ENCODE measurements at places on chromosomes 3 and 15.

DNA sequence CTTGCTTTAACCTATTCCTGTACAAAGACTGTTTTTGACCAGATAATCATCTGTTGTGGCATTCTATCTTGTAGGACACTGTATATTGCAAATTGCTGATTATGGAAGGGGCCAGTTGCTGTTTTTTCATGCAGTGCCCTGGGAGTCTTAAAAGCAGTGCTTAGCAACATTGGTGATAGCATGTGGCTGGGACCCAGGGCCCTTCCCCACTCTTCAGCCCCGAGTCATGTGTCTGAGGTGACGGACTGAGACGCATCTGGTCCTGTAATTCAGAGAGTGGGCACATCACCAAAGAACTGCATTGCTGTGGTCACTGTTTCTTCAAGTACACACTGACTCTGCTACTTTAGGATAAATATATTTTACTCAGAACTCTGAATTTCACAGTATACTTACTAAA lies 63.4 kb downstream of the SNRK start:
- DNase-seq: no peak

- DNase-seq: no peak
Observed at GRCh38 chr3:56197259-56197965, 270.9 kb downstream of the ERC2 start.

DNA sequence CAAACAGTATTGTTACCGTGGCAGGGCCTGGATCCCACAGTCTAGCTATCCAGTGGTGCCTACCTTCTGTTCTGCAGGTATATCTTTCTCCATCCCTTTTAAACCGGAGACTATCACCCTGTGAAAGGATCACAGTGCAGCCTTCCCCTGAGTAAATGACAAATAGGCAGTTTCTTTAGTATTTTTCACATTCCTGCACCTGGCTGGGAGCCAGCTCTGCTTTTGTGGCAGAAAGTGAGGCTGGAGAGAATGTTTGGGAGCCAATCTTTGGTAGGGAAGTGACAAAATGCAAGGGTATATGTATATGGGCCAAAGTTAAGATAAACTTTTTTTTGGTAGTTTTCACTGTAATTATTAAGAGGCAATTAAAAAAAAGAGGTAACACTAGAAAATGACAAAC lies 54.8 kb downstream of the ARHGEF26 start:
- DNase-seq: no peak

- no peak for DNase-seq
Observed at GRCh38 chr3:100128565-100128964, 14.3 kb upstream of the FILIP1L start.

- no peak for DNase-seq
Observed at GRCh38 chr3:197000211-197000610, 29.4 kb downstream of the MELTF start.

DNA sequence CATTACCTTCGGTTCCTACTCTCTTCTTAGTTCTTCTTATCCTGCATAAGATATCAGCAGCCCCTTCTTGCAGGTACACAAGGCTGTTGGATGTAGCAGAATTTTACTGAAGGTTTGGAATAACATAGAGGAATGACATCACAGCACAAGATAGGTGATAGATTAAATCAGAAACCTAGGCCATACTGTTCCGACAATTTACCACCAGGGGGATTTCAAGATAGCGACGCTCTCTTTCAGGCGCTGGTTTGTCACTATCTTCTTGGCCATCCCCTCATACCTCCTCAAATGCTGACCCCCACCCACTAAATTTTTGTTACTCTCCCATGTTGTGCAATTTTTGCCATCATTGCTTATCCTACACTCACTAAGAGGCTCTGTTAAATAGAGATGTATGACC lies 3.5 kb downstream of the SIDT1 start:
- no peak for DNase-seq

DNA sequence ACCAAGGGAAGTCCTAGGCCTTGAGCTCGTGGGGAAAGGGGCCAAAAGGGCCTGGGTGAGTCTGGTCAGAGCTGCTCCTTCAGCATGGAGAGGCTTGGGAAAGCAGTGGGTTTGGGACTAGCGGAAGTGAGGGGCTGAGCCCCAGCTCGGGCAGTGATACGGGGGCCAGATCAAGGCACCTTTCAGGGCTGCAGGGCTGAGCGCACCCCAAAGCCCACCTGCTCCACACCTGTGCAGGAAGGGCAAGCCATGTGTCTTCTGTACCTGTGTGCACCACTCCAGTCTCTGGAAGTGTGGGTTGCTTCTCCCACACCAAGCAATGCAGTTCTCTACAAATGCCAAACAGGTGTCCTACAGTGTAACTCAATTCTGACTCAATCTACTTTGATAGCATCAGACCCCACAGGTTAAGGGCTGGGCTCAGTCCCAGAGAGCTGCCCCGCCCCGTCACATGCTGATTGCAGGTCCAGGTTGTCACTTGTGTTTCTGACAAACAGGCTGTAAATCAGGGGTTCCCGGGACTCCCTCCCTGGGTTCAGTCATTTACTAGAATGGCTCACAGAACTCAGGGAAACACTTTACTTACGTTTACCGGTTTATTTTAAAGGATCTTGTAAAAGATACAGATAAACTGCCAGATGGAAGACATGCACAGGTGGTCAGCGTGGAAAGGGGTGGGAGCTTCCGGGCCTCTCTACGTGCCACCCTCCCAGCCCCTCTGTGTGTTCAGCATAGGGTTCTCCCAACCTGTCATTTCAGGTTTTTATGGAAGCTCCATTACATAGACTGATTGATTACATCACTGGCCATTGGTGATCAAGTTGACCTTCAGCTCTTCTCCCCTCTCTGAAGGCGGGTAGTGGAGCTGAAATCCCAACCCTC lies 28.8 kb upstream of the KLF13 start:
- no peak for DNase-seq

GRCh38 chr3:138976047-138976446 lies 29.0 kb downstream of the FOXL2NB start:
- no peak for DNase-seq

- no peak for DNase-seq
Observed at GRCh38 chr15:68888419-68888818, 41.9 kb upstream of the SPESP1 start.

DNA sequence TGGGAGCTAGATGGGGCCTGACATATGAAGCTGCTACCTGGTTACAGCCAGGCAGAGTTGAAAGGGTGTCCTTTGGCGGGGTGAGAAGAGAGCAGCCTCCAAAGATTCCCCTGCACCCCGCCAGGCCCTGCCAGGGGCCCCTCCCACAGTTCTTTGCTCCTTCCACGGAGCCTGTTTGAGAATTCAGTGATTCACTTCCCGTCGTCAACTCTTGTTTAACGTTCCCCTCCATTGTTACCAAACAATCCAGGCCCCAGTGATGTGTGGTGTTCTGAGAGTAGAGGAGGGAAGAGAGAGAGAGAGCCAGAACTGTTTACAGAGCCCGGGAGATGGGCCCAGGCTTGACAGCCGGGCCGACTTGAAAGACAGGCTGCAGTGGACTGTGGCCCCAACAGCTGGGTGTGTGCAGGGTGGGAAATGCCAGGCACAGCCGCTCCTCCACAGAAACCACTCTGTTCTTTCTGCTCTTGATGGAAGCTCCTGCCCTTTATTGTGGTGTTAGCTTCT lies 81.5 kb downstream of the SMAD3 start:
- DNase-seq: peak; percentile 35

DNA sequence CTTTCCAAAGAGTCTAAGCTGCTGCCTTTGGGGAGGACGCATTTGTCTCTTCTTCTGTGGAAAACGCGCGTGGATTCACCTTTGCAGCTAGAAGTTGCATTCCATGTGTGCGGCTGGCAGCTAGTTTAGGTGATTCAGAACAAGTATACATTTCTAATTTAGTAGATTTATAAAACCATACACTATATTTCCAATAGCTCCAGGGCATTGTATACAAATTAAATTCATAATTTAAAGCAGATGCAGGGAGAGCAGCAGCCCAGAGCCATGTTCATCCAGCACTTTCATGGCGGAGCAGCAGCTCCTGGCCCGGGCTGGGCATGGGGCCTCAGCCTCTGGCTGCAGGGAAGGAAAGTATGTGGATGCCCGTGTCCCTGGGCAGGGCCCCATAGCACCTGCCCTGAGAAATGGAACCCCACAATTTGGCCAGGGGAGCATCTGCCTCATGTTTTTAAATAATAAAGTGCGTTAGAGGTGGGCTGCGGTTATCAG lies 42.8 kb upstream of the SEC22A start:
- DNase-seq: no peak

DNA sequence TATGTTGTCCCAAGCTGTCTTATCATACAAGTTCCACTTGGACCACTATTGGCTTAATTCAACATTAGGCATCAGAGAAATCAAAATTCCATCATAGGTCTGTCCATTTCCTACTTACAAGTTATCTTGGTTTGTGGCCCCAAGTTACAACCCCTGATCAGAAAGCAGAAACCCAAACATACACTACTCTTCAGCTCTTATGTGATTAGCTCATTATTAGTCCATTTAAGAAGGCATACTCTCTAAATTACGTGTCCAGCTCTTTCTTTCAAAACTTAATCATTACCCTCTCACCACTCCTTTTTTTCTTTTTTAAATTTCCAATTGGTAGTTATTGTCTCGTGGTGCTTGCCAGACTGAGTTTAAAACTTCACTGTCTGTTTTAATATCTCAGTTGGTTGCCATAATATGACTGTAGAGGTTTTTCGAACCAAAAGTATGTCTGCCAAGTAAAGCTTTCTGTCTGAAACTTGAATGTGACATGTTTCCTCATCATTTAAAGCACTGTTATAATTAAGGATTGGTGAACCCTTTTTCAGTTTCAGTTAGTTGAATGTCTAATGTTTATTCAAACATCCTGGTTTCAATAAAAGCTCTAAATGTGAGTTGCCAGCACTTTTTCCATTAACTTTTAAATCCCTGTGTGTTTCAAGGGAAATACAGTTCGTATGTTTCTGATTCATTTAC lies 150.3 kb downstream of the SAMMSON start:
- DNase-seq: no peak

GRCh38 chr15:69578787-69579583 lies 126.4 kb downstream of the RPLP1 start:
- DNase-seq: no peak

DNA sequence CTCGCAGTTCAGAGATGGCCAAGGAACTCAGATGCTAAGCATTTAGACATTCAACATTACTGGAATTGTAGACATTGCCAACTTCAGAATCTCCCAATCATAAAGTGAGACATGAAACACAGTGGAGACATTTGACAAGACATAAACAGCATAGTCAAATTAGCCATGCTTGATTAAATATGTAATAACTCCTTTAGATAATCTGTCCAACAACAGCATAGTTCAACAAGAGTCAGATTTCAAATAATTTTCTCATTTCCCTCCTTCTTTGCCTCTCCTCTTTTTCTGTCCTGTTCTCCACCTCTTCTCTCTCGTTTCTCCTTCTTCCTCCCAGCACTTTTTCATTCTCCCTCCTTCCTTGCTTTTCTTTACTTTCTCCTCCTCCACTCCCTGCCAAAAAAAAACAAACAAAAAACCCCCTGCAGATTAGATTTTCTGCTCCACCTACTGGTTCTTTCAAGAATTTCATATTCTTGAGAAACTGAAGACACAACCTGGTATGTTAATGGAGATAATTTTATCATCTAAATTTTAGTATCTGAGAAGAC lies 20.2 kb downstream of the CPOX start:
- DNase-seq: no peak

DNA sequence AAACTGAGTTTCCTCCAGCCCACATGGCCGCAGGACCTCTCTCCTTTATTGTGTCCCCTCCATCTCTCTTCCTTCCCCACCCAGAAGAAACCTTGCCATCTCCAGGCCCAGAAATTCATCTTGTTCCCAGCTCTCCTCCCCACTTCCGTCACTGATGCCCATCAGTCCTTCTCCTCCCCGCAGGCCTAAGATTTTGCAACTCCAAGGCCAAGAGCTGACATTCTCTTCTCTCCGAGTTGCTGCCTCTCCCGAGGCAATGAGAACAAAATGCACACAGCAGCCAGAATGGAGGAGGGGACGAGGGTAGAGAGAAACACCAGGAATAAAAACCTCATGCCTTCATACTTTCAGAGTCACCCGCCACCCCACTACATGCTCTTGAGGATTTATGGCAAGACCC lies 526.5 kb upstream of the PROK2 start:
- no peak for DNase-seq

DNA sequence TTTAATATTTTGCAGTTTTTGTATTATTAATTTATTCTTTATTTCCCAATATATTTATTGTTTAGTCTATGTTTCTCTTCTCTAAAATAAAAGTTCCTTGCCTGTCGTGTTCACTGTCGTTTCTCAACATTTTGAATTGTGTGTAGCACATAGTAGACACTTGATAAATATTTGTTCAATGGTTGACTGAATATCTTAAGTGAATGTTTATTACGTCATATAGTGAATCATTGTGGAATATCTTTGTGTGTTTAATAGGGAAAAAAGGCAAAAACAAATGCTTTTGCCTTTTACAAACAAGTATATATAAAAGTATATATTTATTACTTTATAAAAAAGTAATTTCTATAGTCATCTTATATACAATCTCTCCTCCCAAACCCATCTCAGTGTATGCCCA lies 572.3 kb downstream of the EPHA3 start:
- DNase-seq: no peak

GRCh38 chr15:46956456-46956855 lies 760.8 kb upstream of the SEMA6D start:
- DNase-seq: no peak

GRCh38 chr3:122992133-122992532 lies 35.4 kb downstream of the SEMA5B start:
- DNase-seq: no peak

- peak; percentile 40 for DNase-seq
Observed at GRCh38 chr3:55484801-55485791, 2.0 kb downstream of the WNT5A start.

GRCh38 chr15:90955624-90956273 lies 1.1 kb downstream of the RCCD1 start:
- no peak for DNase-seq

Data from stimulated activated CD4-positive, alpha-beta T cell treated with anti-CD3 and anti-CD28 coated beads, TNF-alpha, amount 100 ng/mL, for 24 hours (primary cell).